ENCODE measurements at places on chromosomes 16 and 17.

DNA sequence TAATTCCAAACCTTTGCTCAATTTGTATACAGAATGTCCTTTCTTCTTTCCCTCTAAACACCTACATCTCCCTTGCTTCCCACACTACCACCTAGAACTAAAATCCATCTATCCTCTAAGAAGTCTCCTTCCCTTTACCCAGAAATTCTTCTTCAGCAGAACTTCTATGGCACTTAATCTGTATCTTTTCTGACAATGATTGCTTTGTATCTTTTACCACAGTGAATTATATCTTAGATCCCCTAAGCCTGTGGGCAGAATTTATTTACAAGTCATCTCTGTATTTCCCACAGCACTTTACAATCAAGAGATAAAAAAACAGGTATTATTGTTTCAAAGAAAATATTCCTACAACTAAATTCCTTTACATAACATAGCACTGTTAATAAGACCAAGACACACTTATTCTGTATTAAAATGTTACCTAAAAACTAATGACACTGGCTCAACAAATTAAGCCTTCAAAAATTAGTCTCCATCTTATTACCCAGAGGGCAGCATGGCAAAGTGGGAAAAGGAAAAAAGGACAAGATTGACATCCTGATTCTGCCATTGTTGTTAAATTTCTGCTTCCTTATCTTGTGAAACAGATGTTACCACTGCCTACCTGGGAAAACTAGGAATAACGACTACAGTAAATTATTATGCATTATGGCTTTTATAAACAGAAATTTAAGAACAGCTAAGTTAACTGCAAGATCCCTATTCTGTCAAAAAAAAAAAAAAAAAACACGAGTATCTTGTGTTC lies 42.8 kb downstream of the KANSL1 start:
- no peak for DNase-seq

DNA sequence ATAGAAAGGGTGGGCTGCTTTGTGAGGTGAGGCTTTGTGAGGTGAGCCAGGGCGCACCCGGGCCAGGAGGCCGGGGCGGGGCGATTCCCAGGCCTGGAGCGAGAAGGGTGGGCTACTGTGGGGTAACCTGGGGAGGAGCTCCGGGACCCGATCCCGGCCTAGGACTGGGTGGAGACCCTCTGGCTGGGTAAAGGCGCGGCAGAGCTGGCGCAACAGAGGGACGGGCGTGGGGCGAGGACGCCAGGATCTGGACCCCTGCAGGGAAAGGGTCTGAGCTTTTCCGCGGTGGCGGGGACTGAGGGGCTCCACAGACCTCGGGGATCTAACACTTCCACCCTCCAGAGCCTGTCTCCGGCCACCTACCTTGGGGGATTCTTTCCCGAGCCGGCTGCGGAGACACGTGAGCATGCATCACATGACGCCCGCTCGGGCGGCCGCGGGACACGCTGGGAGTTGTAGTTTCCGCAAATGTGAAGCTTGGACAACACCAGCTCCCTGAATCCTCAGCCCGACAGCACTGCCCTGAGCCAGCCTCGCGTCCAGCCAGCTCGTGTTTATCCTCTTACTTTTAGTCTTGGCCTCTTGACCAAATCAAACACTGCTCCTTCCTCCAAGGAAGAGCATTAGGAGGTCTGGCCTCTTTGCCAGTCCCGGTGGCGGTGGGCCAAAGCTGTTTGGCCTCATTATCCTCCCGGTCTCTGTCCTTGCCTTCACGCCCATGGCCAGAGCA lies at the start of gene SLC38A7:
Gene SLC38A7 (minus strand): TSS at position 417 of the 730 bp plus-strand sequence. CDS start 4,644 bp downstream, outside the sequence.
- DNase-seq = peak; percentile 93

- peak; percentile 63 for DNase-seq
Measured at GRCh38 chr17:53353919-53354351, 468.8 kb upstream of the KIF2B start.

DNA sequence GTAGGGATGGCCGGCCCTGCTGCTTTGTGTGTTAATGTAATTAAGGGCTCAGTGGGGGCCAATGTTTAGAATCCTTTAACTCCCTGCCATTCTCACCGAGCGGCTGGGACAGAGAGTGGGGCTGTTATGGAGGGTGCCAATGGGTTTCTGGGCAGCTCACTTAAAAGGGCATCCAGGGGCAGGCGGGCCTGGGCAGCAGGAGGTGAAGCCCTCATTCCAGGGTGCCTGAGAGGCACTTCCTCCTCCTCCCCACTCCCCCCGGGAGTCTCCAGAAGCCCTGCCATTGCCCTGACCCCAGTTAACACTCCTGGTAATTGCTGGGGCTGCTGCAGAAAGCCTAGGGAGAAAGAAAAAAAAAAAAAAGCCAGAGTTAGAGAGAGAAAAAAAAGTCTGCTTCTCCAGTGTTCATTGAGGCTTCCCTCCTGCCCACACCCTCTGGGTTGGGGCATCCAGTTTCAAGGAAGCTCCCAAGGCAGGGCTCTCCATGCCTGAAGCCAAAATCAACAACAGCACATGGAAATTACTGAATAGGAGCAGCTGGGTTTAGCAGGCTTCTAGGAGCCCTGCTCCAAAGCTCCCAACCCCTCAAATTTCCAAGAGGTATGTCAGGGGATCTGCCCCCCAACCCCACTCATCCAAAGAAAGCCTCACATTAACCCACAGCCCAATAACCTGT lies 28.0 kb downstream of the CUEDC1 start:
- peak; percentile 69 for DNase-seq

- no peak for DNase-seq
Measured at GRCh38 chr17:48893646-48894508, 1.3 kb downstream of the ATP5MC1 start.

DNA sequence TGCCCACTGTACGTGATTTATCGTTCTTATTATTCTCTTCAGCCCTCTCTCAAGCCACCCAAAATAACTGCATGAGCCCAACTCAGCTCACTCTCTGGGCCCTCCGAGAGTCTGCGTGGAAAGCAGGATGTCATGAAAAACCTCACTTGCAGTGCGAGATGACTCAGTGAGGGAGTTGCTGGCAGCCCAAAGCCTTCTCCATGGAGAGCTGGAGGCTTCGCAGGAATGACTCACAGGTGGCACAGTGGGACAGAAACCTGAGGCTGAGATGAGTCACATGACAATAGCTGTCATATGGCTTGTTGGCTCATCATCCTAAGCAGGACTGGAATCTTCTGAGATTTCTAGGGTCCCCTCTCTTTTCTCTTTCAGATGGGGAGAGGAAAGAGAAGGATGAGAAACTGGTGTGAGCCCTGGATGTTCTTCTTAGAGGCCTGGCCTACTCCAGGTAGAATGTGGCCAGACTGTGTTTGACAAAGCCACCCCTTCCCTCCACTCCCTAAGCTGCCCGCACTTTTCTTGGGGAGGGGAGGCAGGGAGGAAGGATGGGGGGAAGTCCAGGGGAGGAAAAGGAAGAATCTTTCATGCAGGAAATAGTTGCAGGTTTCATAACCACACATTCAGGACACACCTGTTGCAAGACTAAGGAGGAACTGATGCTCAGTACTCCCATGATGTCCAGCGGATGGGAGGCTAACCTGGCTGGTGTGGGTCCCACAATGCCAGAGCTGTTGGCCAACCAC lies 160.6 kb upstream of the RPL38 start:
- DNase-seq = no peak

DNA sequence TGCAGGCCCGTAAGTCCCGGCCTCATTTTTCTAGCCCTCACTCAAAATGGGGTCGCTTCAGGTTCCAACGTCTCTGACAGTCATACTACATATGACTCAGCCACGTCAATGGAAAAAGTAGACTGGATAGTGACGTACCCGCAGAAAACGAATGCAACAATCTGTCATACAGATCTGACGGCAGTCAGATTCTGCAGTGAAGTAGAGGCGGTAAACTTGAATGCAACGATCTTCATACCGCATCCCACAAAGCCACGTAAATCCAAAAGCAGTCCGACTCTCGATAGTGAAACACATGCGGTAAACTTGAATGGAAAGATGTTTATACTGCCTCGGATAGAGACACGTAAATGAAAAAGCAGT lies 38.4 kb upstream of the ARL4D start:
- peak; percentile 52 for DNase-seq

DNA sequence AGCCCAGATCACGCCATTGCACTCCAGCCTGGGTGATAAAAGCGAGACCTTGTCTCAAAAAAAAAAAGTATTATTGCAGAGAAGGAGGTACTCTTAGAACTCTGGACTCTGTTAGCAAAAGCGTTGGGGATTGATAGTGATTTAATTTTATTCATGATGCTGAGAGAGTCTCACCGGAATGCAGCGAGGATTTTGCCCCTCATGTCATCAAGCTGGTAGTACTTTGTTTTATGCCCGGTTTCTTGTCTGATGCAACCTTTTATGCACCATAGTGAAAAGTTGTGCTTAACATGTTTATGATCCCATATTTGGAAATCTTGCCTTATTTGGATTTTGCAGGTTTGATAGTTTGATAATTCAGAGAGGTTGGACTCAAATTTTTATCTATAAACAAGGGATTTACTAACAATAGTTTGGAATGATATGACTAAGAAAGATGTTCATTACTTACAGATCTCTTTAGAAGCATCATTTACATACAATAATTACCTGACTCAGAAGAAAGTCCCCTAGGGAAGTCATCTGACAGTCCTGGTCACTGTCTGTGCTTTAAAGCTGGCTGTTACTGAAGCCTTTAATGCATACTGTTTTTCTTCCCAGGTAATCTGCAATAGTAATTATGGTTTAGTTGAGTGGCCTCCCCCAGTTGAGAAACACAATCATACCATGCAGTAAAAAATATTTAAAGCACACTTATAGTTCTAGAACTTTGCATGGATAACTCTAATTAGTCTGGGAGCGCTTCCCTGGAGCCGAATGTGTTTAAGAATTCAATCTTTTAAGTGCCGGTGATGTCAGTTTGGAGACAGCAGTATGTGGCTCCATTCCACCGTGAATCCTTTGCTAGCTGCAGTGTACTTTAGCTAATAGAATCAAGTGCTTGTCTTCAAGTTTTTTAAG lies 120.9 kb downstream of the PRKCA start:
- no peak for DNase-seq

- DNase-seq = no peak
Measured at GRCh38 chr17:58339755-58340404, 11.3 kb upstream of the TSPOAP1 start.

- no peak for DNase-seq
Measured at GRCh38 chr17:66943484-66943883, 21.0 kb upstream of the CACNG4 start.

DNA sequence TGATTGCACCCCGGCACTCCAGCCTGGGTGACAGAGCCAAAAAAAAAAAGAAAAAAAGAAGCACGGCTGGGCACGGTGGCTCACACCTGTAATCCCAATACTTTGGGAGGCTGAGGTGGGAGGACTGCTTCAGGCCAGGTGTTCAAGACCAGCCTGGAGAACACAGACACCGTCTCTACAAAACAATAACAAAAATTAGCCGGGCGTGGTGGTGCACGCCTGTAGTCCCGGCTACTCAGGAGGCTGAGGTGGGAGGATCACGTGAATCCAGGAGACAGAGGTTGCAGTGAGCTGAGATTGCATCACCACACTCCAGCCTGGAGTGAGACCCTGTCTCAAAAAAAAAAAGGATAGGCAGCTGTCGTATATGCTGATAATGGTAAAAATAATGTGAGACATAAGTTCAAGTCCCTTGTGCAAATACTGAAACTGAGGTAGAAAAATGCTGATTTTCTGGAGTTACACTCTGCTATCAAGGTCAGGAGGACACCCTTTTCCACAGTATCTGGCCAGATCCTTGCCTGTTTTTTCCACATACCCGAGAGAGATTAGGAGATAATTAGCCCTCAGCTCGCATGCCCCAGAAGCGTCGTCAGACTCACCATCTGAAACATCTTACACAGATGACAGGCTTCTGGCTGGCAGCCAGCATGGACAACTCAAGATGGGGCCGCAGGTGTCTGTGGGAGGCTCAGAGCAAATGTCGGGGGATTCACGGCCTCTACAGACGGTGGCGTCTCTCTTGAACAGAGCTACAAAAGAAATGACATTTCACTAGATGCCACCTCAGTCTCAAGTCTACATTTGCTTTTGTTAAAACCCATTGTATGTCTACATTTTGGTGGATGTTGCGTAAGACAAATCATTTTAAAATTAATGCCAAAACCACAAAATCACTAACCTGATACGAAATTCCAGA lies 36.8 kb downstream of the WDR45B start:
- DNase-seq = peak; percentile 91

- DNase-seq = peak; percentile 83
Measured at GRCh38 chr16:83940630-83941378, 12.2 kb upstream of the OSGIN1 start.

GRCh38 chr17:79777120-79777893 lies 641 bp upstream of the CBX2 start:
- no peak for DNase-seq

Data from D341Med (cell line).